ENCODE measurements at places on chromosomes 5 and 9.
A peak's percentile ranks its signal among the peaks of the same experiment; 100 is the strongest.

DNA sequence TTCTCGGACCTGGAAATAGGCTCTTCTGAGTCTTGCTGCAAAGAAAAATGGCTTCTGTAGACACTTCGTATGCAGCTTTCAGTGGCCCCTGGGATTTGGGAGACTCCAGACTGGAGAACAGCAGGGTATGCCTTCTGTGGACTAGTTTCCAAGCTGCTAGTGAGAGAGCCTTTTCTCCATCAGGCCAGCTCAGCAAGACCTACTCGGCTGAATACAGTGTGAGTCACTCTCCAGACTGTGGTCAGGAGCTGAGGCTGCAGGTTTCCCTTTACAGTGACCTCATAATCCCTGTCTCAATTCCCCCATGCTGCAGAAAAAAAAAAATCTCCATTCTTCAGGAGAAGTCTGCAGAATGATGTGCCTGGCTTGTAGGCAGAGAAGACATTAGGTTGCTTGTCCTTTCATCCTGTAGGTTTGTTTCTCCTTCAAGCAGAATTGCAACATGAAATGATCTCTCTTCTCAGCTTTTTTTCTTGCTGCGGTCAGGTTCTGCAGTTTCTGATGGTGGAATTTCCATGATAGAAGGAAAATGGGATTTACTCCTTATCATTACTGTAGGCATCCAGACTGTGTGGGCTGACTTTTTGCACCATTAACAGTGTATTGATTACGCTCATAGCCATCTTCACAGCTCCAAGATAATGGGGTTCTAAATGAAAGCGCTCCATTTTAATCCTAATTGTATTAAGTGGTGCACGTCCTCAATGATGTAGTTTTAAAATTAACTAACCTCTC lies 78.3 kb upstream of the TNFSF8 start:
- DNase-seq, result no peak

DNA sequence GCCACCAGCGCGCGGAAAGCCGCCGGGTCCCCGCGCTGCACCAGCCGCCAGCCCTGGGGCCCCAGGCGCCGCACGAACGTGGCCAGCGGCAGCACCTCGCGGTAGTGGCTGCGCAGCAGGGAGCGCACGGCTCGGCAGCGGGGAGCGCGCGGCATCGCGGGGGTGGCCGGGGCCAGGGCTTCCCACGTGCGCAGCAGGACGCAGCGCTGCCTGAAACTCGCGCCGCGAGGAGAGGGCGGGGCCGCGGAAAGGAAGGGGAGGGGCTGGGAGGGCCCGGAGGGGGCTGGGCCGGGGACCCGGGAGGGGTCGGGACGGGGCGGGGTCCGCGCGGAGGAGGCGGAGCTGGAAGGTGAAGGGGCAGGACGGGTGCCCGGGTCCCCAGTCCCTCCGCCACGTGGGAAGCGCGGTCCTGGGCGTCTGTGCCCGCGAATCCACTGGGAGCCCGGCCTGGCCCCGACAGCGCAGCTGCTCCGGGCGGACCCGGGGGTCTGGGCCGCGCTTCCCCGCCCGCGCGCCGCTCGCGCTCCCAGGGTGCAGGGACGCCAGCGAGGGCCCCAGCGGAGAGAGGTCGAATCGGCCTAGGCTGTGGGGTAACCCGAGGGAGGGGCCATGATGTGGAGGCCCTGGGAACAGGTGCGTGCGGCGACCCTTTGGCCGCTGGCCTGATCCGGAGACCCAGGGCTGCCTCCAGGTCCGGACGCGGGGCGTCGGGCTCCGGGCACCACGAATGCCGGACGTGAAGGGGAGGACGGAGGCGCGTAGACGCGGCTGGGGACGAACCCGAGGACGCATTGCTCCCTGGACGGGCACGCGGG lies at the start of gene TERT:
TERT (minus strand) TSS at position 234 of the 815 bp plus-strand sequence; CDS start at position 155, 79 bp downstream.
- DNase-seq, result no peak

DNA sequence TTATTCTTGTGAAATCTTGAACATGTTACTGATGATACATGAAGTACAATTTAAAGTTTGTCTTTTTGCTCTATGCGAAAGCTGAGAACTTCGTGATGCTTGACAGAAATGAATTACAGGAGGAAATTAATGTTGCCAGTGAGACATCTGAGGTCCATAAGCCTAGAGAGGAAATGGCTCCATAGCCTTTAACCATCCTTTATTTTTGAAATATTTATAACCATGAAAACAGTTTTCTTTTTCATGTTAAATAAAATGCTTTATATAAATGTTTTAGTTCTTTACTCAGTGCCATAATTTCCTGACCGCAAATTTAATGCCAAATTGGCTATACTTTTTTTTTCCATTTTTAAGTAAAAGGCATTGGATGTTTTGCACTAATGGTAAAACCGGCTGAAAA lies 29.1 kb downstream of the F2RL2 start:
- DNase-seq, result no peak

GRCh38 chr5:80406980-80407734 lies 707 bp upstream of the ZFYVE16 start:
- no peak for DNase-seq

DNA sequence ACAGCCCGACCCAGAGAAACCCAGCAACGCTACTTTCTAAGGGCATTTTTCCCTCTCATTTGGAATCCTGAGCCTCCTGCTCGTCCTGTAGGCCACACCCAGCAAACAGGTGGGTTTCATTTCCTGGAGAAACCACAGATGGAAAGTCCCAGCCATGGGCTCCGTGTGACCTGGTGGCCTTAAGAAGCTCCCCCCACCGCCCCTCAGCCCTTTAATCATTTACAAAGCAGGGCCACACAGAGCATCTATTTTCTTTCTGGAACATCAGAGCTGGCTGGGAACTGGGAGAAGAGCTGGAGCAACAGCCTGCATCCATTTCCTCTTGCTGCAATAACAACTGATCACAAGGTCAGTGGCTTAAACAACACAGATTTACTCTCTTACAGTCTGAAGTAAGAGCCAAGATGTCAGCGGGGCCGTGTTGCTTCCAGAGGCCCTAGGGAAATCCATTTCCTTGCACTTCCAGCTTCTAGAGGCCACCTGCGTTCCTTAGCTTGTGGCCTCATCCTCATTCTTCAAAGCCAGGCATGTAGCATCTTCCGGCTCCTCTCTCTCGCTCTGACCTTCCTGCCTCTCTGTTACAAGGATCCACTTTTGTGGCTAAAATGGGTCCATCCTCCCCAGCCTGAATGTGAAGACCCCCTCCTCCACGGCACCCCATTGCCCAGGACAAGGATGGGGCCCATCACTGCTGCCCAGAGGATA lies 40.5 kb downstream of the C9orf50 start:
- DNase-seq, result no peak

DNA sequence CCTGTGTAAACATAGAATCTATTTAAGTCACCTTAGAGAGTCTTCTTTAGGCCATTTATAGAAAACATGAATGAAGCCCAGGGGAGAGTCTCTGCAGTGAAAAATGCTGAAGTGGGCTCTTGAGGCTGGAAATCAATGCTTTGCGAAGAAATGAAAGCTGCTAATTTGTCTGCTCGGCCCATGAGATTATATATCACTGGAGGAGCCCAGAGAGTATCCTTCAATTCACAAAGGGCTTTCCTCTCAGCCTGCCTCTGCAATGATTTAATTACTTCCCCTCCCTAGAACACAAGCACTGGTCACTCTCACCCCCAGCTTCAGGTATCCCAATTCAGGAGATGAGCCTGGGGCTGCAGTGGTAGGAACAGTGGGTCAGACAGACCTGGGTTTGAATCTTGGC lies 8.2 kb upstream of the DRD1 start:
- no peak for DNase-seq

DNA sequence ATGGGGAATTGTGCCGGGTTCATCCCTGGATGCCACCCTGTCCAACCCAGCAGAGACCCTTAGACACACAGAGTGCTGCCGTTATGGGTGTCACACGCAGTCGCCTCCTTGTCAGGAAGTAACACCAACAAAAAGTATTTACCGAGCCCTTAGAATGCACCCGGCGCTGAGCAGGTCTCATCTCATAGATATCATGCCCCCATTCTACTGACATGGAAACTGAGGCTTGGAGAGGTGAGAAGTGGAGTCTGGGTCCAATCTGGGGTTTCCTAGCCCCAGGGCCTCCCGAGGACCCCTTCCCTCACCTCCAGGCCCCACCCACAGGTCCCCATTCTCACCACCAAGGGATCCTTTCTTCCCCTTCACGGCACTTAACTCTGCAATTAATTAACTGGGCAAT lies 36.8 kb upstream of the BARHL1 start:
- no peak for DNase-seq

GRCh38 chr5:75608870-75609269 lies 2.4 kb upstream of the ANKDD1B start:
- no peak for DNase-seq

DNA sequence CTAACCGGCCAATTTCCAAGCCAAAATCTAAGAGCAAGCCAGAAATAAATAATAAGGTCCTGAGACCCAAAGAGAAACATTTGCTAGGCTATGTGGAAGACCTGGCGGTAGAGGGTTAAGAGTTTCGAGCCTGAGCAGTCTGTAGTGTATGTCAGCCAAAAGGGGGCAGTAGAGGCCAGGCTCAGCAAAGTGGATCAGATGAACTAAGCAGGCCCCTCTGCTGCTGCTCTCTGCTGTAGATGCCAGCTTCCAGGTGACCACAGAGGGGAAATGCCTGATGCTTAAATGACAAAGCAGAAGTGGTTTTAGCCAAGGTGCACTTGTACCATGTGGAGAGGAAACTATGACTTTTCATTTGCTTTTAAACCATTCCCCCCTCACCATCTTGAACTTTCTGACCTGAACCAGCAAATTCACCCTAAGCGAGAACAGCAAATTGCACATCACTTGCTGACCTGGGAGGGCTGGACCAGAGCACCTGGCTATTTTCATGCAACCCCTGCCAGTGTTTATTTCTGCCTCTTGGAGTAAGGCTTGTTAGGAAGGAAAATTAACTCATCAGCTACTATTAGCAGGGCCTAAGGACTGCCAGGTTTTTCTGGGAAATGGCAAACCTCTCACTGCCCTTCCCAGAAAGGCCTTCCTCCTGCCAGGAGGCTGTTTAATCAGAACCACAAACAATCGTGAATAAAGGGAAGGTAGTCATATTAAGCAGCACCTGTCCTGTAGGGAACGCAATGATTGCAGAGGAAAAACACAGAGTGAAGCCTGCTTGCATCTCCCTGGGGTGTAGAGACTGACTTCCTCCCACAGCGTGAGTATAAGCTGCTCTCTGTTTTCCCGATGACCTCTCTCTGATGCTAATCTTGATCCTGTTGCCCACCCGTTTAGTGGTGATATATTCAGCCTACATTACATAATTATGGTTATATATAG lies 818.2 kb downstream of the TLR4 start:
- DNase-seq, result peak; percentile 29

DNA sequence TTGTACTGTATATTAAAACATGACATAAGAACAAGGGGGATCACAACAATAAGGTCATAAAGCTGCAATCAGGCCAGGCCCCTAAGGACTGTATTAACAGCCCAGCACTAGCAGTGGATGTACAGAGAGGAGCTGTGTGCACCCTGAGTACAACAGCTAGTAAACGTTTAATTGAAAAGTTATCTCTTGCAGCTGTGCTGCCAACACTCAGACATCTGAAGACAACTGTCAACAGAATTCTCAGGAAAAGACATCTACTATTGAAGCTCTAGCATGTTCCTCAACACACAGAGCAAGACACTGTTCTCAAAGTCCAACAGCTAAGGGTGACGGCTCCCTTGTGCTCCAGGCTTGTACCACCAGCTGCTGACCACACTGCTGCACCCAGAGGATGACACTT lies 199.6 kb downstream of the DCP2 start:
- DNase-seq, result no peak

Data from globus pallidus (tissue), 1 donor.